Ammon's horn (tissue), 1 donor: ENCODE measurements at places on chromosomes 12 and 14.

DNA sequence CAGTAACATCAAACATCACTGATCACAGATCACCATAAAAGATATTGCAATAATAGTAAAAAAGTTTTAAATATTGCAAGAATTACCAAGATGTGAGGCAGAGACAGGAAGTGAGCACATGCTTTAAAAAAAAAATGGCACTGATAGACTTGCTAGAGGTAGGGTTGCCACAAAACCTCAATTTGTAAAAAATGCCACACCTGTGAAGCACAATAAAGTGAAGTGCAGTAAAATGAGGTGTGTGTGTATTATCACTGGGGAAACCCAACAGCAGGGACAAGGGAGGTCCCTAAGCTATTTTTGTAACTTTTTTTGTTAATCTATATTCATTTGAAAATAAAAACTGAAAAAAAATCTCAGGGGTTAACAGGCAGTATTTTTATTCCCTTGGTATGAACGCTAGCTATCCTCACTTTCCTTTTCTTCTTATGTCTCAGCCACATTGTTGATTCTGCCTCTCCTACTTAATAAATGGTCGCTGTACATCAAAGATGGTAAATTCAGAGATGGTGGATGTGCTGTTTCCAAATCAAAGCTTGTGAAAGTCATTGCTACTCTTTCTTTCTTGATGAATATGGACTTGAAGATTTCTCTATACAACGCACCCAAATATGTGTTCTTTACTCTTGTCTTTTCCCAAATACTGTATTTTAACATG is 14.0 kb upstream of the KLRD1 start:
- DNase-seq, result no peak

GRCh38 chr14:21241218-21241819 is 27.9 kb downstream of the HNRNPC start:
- no peak for DNase-seq

GRCh38 chr12:52231305-52232202 is 1.5 kb upstream of the KRT7 start:
- DNase-seq, result no peak

- DNase-seq, result no peak
Observed at GRCh38 chr14:50762931-50763300, 68.0 kb downstream of the NIN start.

DNA sequence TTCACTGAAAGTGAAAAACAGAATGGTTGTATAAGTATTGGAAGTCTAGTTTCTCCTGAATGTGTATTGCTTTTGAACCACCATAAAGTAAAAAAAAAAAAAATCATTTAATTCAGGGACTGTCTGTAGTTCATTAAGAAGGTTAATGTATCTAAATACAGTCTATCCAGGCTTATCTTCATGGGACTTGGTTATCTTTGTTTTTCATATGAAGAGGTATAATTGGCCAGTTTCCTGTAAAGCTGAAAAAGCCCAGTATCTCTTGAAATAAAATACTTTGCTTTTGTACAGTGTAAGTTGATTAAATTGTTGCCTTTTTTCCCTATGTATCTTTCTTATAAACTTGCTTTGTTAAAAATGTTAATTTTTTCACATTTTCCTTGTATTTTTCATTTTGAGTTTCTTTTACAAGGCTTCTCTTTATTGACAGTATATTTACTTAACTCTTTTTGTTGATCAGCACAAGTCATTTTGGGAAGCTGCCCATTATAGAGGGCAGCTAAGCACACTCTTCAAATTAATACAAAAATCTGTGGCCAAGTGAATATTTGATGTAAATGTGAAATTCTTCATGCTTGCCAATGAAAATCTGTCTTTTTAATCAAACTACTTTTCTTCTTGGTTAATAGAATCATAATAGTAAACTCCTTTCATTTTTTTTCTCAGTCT is 156.0 kb downstream of the TMTC3 start:
- no peak for DNase-seq
